ENCODE measurements at places on chromosomes 4 and X. TPM values are rescaled to one million over a fixed set of nuclear protein-coding genes. Genes with fewer than 3 reads are reported as not detected.

TMEM35A gene
- not detected for total RNA-seq

- H3K36me3 ChIP-seq = no peaks in the 10 kb centered on the region
- H3K4me1 ChIP-seq = no peaks in the 10 kb centered on the region
- no peak overlapping the region for H3K27ac ChIP-seq
- H3K4me3 ChIP-seq = no peak overlapping the region
Observed at GRCh38 chr4:88097301-88097700, 61.1 kb downstream of the ABCG2 start.

DNA sequence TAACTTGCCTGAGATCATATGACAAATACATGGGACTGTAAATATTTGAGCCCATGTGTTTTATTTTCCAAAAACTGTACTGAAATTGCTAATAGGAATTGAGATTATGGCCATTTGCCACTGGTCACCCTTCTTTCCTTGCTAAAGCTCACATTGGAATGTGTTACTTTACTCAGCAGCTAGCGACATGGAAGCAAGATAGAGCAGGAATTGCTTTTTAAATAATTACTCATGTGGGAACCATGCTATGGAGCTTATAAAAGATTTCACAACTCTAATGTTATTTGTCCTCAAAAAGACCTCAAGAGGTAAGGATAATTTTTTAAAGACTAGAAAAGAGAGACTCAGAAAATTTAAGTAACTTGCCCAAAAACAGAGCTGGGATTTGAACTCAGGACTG lies 48.8 kb upstream of the AFAP1 start:
- peaks cover 4% of the 10 kb centered on the region for H3K27me3 ChIP-seq
- no peaks in the 10 kb centered on the region for H3K36me3 ChIP-seq
- peaks cover 2% of the 10 kb centered on the region for H3K4me1 ChIP-seq
- H3K27ac ChIP-seq = no peak overlapping the region

DNA sequence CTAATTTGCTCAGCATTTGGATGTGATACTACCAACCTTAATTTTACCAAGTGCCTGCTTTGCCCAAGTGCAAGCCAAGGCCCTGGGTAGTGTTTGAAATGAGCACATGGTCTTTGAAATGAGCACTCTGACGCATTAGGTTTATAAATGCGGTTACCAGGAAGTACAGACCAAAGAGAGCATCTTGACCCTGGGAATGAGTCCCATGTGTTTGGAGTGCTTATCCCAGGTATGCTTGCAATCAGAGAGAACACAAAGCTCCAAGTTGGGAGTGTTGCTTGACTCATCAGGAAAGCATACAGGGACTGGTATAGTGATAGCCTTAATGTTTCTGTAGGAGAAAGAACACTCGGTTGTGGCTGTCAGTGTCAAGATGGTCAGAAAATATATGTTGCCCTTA lies 203.6 kb upstream of the MAMLD1 start:
- DNase-seq = no peak
- H3K4me1 ChIP-seq = no peaks in the 10 kb centered on the region
- H3K27me3 ChIP-seq = no peaks in the 10 kb centered on the region
- no peak overlapping the region for H3K27ac ChIP-seq
- H3K4me3 ChIP-seq = no peak overlapping the region

- DNase-seq = no peak
- no peak overlapping the region for H3K27ac ChIP-seq
- no peaks in the 10 kb centered on the region for H3K4me1 ChIP-seq
- no peaks in the 10 kb centered on the region for H3K36me3 ChIP-seq
Observed at GRCh38 chr4:173748353-173748752, 218.3 kb upstream of the HAND2 start.

DNA sequence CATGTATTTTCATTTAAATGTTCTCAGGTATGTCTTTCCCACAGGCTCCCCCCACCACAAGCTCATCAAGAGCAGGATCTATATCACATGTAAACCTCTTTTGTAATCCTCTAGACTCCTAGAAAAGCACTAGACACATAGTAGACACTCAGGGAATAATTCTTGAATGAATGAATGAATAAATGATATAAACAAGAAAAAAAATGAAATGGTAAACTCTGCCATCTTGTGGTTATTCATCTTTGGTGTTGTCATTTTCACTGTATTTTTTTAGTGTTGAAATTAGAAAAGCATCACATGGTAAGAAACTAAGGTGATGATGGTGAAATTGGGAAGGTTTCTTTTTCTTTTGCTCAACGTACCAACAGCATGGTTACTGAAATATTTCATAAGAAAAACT lies 34.2 kb upstream of the C1GALT1C1 start:
- no peak overlapping the region for H3K4me3 ChIP-seq
- peaks cover 3% of the 10 kb centered on the region for H3K4me1 ChIP-seq
- no peak overlapping the region for H3K27ac ChIP-seq
- H3K36me3 ChIP-seq = no peaks in the 10 kb centered on the region

DNA sequence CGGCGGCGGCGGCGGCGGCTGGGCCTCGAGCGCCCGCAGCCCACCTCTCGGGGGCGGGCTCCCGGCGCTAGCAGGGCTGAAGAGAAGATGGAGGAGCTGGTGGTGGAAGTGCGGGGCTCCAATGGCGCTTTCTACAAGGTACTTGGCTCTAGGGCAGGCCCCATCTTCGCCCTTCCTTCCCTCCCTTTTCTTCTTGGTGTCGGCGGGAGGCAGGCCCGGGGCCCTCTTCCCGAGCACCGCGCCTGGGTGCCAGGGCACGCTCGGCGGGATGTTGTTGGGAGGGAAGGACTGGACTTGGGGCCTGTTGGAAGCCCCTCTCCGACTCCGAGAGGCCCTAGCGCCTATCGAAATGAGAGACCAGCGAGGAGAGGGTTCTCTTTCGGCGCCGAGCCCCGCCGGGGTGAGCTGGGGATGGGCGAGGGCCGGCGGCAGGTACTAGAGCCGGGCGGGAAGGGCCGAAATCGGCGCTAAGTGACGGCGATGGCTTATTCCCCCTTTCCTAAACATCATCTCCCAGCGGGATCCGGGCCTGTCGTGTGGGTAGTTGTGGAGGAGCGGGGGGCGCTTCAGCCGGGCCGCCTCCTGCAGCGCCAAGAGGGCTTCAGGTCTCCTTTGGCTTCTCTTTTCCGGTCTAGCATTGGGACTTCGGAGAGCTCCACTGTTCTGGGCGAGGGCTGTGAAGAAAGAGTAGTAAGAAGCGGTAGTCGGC lies 528 bp downstream of the FMR1 start:
- peak; percentile 30 for DNase-seq
- peak overlapping the region; percentile 98 for H3K27ac ChIP-seq
- H3K27me3 ChIP-seq = no peaks in the 10 kb centered on the region
- peaks cover 4% of the 10 kb centered on the region for H3K36me3 ChIP-seq
- peaks cover 46% of the 10 kb centered on the region for H3K4me1 ChIP-seq

DNA sequence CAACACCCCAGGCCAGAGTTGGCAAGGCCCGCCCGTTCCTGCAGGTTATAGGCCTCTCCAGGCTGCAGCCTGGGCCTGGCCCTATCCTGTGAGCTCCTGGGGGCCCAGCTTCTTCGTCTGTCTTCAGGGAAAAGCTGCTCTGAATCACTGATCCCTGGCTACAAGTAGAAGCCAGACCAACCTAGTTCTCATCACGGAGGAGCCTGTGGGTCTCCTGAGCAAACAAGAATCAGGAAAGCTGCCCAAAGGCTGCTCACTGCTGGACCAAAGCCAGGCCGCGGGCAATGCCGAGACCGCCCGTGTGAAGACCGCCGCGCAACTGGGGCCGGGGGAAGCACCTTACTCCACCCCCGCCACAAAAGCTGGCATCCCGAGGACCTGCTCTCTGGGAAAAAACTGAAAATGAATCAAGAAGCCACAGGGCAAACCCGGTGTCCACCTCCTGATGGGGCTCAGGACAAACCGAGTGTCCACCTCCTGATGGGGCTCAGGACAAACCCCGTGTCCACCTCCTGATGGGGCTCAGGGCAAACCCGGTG lies 12.8 kb downstream of the CTBP1 start:
- H3K4me1 ChIP-seq = peaks cover 3% of the 10 kb centered on the region
- no peak for DNase-seq
- H3K36me3 ChIP-seq = peaks cover 58% of the 10 kb centered on the region
- H3K4me3 ChIP-seq = no peak overlapping the region

GRCh38 chr4:12173496-12173895 lies 744.8 kb upstream of the HS3ST1 start:
- no peak for DNase-seq
- no peaks in the 10 kb centered on the region for H3K36me3 ChIP-seq
- H3K27ac ChIP-seq = no peak overlapping the region
- no peaks in the 10 kb centered on the region for H3K27me3 ChIP-seq

Measured in activated CD4-positive, alpha-beta memory T cell treated with anti-CD3 and anti-CD28 coated beads, Interleukin-2, amount 10 ng/mL, durations not matched to agents 7 days and 5 days (primary cell).